ENCODE measurements at places on chromosomes 11 and 22. TPM values are rescaled to one million over a fixed set of nuclear protein-coding genes. Genes with fewer than 3 reads are reported as not detected.

MS4A6E gene
- total RNA-seq = 0.75 TPM

SCGB2A2 gene
- not detected for total RNA-seq

PRR33 gene
- total RNA-seq = not detected

CNTF gene
- total RNA-seq = 3.8 TPM

TMEM109 gene
- 21.2 TPM for total RNA-seq

HEPN1 gene
- total RNA-seq = not detected

CCDC73 gene
- 0.23 TPM for total RNA-seq

IFITM10 gene
- total RNA-seq = 8.5 TPM

OR5D16 gene
- total RNA-seq = not detected

CCDC89 gene
- total RNA-seq = 0.28 TPM

LDHAL6A gene
- not detected for total RNA-seq

MS4A3 gene
- total RNA-seq = 43.9 TPM

XKR3 gene
- not detected for total RNA-seq

TIGD3 gene
- total RNA-seq = 0.33 TPM

SCN3B gene
- 0.17 TPM for total RNA-seq

MYOD1 gene
- not detected for total RNA-seq

CARNS1 gene
- 0.08 TPM for total RNA-seq

All from liver (tissue), 10 donors.